ENCODE measurements at places on chromosomes 3 and 15.

GRCh38 chr15:23853286-23853685 is 166.2 kb upstream of the NDN start:
- no peak for DNase-seq

GRCh38 chr3:38567498-38567897 is 71.4 kb downstream of the EXOG start:
- DNase-seq: no peak

GRCh38 chr3:77348244-77348855 is 308.5 kb downstream of the ROBO2 start:
- DNase-seq: no peak

DNA sequence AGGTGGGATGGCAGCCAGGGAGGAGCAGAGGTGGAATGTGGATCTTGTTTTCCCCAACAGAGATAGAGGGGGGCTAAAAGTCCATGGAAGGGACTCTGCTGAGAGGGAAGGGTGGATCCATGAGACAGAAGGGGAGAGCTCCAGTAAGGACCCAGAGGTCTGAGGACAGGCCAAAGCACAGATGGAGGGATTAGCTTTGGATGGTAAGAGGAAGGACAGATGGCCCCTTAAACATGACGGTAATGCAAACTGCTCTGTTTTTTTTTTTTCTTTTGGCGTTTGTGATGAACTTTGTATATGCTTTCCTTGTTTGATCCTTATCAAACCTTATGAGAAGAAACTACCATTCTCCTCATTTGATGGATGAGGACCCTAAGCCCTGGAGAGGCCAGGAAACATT is 96.2 kb downstream of the IGF1R start:
- DNase-seq: no peak

GRCh38 chr3:170467571-170468147 is 49.0 kb downstream of the CLDN11 start:
- no peak for DNase-seq

DNA sequence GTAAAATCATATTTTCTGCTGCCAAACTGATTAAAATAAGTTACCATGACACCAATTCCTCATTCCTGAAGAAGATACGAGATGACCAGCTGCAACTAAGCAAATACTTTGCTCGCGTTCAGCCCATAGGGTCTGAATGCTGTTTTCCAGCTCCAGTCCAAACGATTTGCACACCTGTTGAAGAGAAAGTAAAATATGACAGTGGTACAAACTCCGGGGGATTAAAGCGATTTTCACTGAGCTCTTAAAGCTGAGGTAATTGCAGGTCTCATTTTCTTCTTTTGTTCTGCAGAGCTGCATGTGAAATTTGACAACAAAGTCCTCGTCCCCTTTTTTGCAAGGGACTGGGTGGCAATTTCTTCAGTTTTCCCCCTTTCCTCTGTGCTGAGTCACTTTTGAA is 118.4 kb downstream of the NR2F2 start:
- no peak for DNase-seq

DNA sequence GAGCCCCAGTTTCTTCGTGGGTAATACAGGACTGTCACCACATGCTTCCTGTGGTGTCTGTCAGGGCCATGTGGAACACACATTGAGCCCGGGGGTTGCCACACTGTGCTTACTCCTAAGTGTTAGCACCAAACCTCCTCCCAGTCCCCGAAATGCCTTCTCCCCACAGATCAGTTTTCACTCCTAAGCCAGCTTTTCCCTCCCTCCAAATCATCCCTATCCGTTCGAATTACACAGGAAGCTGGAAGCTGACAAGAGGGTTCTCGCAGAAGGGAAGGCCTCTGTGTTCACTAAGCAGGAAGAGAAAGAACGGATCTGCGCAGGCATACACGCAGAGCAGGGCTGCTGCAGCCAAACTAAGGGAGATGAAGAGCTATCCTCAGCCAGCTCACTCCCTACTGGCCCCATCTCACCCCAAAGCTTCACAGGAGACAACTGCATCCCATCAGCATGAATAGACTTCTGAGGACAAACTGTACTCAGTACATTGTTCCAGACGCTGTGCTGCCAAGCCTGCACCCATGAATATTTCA is 32.3 kb downstream of the XXYLT1 start:
- DNase-seq: no peak

GRCh38 chr3:31908391-31909097 is 72.5 kb downstream of the OSBPL10 start:
- no peak for DNase-seq

GRCh38 chr3:134699721-134700120 is 48.9 kb upstream of the KY start:
- no peak for DNase-seq

GRCh38 chr3:194133661-194134230 is 2.2 kb upstream of the HES1 start:
- DNase-seq: no peak

DNA sequence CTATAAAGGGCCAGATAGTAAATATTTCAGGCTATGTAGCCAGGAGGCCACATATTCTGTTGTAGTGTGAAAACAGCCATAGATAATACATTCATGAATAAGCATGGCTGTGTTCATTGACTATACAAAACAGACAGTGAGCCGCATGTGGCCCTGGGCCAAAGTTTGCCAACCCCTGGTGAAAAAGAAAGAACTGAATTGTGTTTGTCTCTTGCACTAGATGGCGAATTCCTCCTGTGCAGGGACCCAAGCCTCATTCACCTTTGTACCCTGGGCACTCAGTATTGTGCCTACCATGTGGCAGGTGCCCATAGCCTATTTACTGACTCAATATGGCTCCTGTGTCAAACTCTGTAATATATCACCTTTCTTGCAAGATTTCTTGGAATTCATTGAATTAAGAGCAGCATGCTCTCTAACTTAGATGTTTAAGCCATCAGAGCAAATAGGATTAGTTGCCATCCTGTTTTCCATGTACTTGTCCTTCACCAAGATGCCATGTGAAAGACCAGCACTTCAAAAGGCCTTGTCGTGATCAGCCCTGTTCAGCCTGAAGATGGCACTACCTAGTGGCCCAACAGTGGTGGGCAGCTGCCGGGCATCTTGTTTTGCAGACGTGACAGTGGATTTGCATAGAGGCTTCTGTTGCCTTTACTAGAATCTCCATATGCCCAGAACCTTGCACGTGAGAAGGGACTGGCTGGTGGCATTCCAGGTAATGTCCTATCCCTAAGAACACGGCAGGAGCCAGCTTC is 50.9 kb upstream of the CMTM7 start:
- DNase-seq: no peak

DNA sequence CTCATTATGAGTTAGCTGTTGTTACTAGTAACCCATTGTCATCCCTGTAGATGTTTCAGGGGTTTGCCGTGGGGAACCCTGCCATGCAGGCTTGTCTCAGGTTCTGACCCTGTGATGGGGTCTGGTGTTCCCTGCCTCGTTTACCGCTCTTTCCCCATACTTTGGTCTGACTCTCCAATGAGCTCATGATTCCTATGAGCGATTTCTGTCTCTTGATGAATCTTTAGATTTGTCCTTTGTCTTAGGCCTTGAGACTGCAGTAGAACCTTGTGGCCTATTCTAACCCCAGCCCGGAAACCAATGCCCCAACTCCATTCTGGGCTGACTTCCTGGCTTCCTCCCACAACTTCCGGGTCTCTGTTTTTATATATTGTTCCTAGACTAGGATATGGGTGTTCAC is 11.3 kb upstream of the IQGAP1 start:
- DNase-seq: peak; percentile 24

- DNase-seq: no peak
These were observed 36.2 kb downstream of the ICE2 start for GRCh38 chr15:60442763-60443162.

DNA sequence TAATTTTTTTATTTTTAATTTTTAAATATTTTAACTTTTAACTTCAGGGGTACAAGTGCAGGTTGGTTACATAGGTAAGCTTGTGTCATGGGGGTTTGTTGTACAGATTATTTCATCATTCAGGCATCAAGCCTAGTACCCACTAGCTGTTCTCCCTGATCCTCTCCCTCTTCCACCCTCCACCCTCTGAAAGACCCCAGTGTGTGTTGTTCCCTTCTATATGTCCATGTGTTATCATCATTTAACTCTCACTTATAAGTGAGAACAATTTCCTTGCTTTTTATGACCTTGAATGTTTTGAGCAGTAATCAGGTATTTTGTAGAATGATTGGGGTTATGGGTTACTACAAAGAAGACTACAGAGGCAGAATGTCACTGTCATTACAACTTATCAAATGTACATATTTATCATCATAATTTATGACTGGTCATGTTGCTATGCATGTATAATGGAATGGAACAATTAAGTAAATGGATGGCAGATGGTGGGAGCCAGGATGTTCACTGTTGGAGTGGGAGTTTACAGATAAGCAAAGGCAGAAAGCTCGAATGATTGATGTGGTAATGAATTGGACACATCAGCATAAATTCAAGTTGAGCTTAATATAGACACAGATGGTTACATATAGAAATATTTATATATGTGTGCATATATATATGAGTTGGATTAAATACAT is 563.8 kb upstream of the ROBO1 start:
- DNase-seq: no peak

- no peak for DNase-seq
These were observed 30.2 kb downstream of the ITGA11 start for GRCh38 chr15:68401496-68402431.

DNA sequence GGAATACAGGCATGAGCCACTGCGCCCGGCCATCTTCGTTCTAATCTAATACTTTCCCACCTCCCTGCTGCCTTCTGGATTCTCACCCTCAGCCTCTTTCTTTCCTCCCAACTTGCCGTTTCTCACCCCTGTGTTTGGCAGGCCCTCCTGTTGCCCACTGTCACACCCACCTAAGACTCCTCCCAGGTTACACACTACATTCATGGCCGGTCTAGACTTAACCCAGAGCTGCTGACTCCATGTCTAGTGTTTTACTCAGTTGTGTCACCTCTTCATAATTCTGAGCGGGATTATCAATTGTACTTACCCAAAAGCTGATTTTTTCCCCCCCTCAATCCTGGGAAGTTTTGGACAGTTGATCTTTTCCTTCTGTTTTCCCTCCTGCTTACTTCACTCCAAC is 223.8 kb downstream of the FEZF2 start:
- DNase-seq: no peak

DNA sequence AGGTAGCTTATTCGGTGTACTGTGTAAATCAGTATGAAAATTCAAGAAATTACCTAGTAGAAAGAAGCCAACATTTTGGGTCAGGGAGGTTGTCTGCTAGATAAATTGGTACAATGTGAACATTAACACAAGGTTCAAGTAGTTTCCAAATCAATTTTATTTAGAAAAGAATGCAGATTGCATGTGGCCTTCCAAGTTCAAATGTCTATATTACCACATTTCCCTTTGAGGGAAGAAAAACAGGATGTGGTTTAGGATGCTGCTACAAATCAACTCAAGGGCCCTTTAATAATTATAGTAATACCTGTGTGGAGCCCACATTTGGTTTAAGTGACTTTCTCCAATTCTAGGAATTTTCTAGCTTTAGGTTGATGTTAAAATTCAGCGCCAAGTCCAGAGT is 57.5 kb downstream of the CADPS start:
- no peak for DNase-seq

GRCh38 chr15:95930659-95931375 is 399.7 kb upstream of the NR2F2 start:
- DNase-seq: no peak

DNA sequence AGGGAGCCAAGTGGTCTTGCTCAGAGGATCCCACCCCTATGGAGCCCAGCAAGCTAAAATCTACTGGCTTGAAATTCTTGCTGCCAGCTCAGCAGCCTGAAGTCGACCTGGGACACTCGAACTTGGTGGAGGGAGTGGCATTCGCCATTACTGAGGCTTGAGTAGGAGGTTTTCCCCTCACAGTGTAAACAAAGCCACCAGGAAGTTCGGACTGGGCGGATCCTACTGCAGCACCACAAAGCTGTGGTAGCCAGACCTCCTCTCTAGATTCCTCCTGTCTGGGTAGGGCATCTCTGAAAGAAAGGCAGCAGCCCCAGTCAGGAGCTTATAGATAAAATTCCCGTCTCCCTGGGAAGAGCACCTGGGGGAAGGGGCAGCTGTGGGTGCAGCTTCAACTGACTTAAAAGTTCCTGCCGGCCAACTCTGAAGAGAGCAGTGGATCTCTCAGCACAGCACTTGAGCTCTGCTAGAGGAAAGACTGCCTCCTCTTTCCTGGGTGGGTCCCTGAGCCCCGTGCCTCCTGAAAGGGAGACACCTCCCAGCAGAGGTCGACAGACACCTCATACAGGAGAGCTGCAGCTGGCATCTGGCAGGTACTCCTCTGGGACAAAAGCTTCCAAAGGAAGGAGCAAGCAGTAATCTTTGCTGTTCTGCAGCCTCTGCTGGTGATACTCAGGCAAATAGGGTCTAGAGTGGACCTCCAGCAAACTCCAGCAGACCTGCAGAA is 576.3 kb upstream of the NECTIN3 start:
- DNase-seq: no peak

- no peak for DNase-seq
These were observed 11.1 kb downstream of the EFCAB12 start for GRCh38 chr3:129417326-129417725.

DNA sequence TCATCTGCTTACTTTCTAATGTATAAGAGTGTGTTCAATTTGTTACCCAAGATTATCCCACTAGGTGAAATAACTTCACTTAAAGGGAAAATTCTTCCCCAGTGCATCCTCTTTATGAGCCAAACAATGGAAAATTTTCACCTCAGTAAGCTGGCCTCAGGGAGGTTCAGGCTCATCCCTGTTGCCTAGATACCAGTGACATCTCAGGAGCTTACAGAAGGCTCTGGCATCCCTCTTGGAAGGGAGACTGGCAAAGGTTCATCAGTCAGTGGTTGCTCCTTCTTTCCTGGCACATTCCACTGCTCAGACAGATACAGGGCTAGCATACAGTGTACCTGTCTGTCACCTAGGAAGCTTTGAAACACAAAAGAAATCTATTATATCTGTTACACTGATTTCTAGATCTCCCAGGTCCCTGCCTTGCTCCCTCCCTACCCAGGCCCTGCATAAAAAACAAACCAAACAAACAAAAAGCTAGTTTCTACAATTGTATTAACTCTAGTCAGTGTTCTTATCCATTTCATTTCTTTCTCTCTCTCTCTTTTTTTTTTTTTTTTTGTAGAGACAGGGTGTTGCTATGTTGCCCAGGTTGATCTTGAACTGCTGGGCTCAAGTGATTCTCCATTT is 1.7 kb downstream of the IP6K2 start:
- DNase-seq: no peak

- DNase-seq: no peak
These were observed 198.0 kb downstream of the THRB start for GRCh38 chr3:24296441-24297205.

DNA sequence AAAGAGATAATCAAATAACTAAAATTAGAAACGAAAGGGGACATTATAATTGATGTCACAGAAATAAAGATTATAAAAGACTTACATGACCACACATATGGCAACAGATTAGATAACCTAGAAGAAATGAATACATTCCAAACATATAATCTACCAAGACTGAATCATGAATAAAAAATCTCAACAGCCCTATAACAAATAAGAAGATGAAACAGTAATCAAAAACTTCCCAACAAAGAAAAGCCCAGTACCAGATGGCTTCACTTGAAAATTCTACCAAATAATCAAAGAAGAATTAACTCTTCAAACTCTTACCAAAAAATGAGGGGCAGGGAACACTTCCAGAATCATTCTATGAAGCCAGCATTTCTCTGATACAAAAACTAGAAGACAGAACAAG is 11.8 kb downstream of the TOP2B start:
- no peak for DNase-seq

- no peak for DNase-seq
These were observed 155.3 kb downstream of the THRB start for GRCh38 chr3:24339266-24339825.
